NCI-H1694 treated with DMSO at 0.1 percent for 48 hours (cell line): ENCODE measurements at places on chromosomes 12 and 14.

DNA sequence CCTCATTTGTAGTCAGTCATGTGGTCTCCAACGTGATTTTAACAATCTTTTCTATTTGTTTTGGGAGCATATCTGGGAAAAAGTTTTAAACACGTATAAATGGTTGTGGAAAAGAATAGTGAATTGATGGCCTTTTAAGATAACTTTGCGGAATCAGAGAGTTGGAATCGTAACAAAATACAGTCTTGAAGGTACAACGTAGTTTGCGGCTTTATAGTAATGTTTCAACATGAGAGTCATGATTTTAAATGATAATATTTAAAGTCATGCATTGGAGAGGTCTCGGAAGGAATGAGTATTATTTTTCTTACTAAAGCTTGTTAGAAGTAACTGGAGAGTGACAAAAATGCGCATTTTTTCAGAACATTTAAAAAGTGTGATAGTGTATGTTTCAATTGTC lies 1.6 kb downstream of the AEBP2 start:
- no peak for DNase-seq

GRCh38 chr12:12839873-12840579 lies 26.9 kb downstream of the DDX47 start:
- no peak for DNase-seq

DNA sequence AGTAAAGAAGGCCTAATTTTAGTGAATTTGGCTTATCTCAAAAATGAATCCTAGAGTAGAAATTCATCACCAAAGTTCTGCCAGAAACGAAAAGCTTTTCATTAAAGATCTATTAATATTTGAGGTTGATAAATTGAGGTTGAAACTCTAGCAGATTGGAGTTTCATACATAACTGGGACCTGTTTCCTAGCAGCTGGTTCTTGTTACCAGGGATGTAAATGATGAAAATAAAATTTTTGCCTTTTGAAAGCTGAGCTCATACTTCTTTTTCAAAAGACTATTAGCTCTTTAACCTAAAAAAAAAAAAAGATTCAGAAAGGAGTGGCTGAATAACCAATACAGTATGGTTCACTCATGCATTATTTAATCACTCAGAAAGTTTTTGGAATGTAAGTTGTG lies 98.3 kb downstream of the PTGER2 start:
- DNase-seq: no peak

DNA sequence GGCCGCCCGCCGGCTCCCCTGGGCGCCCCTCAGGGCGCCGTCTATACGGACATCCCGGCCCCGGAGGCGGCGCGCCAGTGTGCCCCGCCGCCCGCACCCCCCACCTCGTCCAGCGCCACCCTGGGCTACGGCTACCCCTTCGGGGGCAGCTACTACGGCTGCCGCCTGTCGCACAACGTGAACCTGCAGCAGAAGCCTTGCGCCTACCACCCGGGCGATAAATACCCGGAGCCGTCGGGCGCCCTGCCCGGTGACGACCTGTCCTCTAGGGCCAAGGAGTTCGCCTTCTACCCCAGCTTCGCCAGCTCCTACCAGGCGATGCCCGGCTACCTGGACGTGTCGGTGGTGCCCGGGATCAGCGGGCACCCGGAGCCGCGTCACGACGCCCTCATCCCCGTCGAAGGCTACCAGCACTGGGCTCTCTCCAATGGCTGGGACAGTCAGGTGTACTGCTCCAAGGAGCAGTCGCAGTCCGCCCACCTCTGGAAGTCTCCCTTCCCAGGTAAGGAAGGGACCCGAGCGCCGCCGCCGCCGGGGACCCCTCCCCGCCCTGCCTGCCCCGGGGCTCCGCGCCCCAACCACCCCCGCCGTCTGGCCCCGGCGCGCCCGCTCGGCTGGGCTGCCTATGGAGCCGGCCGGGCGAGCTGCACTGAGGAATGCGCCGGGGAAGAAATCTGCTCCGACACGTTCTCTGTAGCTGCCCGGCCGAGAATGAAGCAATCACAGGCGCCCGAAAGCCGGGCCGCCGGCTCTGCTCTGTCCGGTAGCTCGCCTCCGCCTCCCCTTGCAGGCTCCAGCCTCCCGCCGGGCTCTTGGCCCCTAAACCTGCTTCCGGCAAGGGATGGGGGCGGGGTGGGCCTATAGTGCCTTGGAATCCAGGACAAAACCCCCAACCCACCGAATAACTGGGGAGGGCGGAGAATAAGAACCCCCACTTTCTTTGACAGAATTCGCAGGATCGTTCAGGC lies 794 bp downstream of the HOXC13 start:
- no peak for DNase-seq
